Activated T-helper 2 cell treated with anti-CD3 and anti-CD28 coated beads, Interferon-gamma antibody, Interleukin-2, Interleukin-4, amounts not matched to agents 10 μg/mL and 5 μg/mL and 100 μg/mL, durations not matched to agents 14 hours and 24 hours and 36 hours (primary cell): ENCODE measurements at places on chromosomes 16 and 17.

DNA sequence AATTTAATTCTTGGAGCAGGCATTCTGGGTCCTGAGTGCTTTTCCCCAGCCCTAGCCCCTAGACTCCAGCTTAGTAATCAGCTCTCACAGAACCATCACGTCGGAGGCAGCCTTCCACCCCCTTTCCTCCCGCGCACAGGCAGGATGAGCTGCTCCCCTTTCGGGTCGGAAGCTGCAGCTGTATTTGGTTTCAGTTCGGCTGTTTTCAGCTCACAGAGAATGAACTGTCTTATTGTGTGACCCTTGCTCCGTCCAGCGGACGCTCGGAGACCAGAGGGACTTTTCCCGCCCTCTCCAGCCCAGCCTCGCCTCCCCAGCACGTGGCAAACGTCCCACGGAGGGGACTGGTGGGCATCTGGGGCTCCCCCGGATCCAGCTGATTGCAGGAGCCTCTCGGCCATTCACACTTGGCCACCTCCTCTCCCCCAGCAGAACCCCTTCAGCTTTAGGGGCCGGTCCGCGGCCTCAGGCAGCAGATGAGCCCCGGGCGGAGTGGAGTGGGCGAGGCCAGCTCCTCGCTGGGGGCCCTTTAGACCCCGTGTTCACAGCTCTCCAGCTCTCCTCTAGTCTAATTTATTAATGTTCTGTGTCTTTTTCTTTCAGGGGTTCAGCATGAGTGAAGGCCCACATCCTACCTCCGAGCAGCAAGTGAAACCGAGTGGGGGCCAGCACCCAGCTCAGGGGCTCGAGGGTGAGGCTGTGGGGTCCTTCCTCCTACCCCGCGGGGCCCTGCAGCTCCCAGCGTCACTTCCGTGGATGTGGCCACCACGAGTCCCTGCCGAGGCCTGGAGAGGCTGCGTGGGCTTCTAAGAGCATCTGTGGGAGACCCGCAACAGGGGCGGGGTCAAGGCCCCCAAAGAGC is 863 bp upstream of the UTS2R start:
- no peak for DNase-seq

DNA sequence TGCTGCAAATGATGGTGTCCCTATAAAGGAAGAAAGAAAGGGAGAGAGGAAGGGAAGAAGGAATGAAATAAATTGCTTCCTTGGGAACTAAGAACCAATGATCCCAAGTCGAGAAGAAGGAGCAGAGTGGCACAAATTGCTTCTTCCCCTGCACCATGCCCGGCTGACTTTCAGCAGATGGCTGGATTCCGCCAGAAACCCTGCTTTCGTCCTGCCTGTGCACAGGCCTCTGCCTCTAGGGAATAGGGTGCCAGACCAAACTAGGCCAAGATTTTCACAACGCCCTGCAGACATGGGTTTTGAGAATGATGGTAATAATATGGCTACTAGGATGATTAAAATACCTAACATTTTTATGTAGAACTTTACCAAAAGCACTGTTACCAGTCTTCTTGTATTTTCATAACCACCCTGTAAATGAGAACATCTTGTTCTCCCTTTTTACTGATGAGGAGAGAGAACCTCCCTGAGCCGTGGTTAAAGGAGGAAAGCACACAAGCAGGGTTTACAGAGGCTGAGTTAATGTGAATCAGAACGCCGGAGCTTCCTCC is 122.1 kb upstream of the HSBP1 start:
- no peak for DNase-seq

GRCh38 chr16:85910854-85911247 is 11.9 kb downstream of the IRF8 start:
- no peak for DNase-seq

DNA sequence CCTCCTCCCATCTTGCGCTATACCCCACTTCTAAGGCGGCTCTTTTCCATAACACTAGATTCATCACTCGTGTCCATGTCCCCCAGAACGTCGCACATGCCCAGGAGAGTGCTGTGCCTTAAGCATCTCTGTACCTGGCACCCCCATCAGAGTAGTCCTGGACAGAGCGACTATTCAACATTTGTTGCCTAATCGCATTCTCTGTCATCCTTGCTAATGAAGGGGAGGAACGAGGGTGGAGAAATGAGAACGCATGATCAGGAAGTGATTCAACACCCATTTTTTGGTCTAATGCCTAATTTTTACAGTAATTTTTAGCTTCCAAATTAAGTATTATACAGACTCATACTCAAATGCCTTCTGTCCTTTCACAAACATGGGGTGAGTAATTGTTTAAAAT is 53.2 kb downstream of the SLC39A11 start:
- DNase-seq = no peak

GRCh38 chr17:69361156-69361555 is 34.2 kb upstream of the ABCA5 start:
- no peak for DNase-seq

DNA sequence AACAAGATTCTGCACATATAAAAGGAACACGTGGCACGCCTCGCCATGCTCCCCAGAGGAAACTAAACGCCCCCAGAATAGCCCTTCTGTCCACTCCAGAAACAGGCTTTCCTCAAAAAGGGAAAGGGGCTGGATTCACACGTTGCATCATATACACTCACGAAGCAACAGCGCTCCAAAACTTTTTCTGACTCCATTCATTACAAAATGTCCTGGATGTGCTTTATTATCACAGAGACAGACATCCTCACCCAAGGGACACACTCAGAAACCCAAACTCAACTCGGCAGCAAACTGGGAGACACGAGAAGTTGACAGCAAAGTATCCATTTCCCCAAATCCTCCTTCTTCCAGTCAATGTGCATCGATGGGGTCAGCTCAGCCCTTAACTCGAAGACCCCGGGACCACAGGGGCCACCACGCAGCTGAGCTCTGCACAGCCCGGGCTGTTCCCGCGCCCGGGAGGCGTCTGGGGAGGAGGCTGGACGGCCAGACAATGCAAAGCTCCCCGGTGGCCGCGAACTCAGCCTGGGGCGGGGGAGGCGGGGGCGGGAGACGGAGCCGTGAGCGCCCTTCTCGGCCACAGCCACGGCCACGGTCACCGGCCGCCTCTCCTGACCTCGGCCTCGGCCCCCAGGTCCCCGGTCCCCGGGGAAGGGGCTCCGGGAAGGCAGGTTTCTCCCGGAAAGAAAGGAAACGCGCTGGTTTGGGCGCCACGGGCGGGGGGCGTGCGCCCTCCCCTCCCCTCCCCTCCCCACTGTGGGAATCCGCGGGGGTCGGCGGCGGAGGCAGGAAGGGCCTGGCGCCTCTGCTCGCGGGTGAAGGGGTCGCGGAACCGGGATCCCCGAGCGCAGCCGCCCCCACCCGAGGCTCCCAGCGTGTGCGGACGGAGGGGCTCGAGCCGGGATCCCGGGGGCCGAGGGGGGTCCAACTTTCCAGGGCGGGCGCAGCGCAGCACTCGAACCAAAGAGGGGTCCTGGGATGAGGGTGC is 1.2 kb downstream of the NXN start:
- DNase-seq = no peak

- DNase-seq = no peak
These were observed 33.5 kb downstream of the CA10 start for GRCh38 chr17:52124993-52125392.

- peak; percentile 45 for DNase-seq
These were observed 491 bp downstream of the SLC25A19 start for GRCh38 chr17:75288770-75289114.

DNA sequence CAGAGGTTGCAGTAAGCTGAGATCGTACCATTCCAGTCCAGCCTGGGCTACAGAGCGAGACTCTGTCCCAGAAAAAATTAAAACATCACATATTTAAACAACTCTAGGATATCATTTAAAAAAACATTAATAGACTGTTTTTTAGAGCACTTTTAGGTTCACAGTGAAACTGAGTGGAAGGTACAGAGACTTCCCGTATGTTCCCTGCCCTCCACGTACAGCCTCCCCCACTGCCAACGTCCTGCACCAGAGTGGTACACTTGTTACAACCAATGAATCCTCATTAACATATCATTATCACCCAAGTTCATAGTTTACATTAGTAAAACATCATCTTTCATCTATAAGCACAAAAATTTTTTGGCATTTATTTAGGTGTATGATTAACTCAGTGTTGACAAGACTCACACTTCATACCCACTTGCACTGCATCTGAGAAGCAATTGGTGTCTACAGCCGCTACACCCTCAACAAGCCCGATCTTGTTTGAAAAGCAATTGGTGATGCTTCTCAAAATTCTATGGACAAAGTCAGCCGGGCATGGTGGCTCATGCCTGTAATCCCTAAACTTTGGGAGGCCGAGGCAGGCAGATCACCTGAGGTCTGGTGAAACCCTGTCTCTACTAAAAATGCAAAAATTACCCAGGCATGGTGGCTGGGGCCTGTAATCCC is 39.9 kb upstream of the STH start:
- DNase-seq = no peak

GRCh38 chr17:49370971-49371834 is 9.2 kb upstream of the ZNF652 start:
- no peak for DNase-seq

DNA sequence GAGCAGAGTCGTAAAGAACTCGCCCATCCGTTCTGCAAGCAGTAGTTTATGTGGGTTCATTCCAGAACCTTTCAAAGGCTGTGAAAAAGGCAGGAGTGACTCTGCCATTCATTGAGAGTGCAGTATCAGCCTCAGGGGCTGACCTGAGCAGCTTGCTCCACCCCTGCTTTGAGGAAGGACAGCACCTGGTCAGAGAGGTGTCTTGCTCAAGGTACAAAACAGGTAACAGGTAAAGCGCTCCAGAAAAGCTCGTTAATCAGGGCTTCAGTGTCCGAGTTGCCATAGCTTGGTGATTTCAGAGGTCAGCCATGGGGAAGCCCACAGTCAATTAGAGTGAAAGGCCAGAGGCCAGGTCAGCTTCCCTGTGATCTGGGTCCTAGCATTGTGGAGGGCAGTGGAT is 251.1 kb downstream of the ABCC12 start:
- DNase-seq = no peak

DNA sequence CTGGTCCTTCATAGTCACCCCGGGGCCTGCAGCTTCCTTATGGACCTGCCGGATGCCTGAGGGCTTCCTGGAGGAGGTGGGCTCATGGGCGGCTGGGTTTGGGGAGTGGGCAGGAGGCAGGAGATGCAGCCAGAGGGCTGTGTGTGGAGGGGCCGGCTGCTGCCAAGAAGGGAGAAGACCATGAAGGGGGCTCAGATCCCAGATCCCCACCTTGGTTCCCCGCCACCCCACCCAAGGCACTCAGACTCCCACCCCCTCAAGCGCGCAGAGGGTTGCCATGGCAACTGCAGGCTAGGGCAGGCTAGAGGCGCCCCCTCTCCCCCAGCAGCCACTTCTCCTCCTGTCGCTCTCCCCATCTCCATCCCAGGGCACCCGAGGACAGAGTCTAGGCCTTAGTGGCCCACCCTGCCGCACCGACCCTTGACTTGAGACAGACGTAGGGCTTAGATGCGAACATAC is 104.5 kb downstream of the CRLF3 start:
- DNase-seq = peak; percentile 4

- no peak for DNase-seq
These were observed 169.0 kb downstream of the ENGASE start for GRCh38 chr17:79243603-79243990.

DNA sequence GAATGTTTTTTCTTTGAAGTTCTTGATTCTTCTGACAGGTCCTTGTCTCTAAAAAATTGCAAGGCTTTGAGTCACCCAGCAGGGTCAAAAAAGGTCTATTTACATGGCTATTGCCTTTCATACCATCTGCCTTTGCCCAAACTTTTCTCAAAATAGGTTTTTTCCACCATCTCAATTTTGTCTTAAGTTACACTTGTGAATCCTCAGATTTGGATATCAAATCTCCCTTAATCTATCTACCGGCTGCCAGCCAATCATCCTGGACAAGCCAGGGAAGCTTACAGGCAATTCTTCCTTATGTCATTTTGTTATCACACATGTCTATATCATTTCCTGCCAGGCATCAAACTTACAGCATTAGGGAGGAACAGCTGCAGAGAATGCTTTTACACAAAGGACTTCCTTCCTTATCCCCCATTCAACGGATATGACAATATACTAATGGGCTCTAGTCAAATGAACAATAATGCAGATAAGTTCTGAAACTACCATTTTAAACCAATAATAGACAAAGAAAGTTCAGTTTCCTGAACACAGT is 104.1 kb upstream of the CORO6 start:
- no peak for DNase-seq

DNA sequence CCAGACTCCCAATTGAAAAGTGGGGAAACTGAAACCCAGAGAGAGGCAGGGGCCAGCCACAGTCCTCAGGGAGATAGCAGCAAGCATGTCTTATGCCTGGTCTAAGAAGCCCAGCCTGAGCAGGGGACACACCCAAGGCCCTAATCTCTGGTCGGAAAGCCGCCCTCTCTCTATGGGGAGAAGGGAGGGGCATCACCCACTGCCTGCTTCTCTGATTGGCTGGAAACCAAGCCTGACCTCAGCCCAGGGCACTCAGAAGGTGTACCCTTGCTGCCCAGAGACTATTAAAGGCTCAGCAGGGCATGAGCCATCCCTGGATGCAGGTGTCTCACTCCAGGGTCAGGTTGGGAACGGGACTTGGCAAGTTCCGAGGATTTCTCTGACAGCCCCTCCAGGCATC is 5.7 kb upstream of the KRT13 start:
- DNase-seq = no peak

DNA sequence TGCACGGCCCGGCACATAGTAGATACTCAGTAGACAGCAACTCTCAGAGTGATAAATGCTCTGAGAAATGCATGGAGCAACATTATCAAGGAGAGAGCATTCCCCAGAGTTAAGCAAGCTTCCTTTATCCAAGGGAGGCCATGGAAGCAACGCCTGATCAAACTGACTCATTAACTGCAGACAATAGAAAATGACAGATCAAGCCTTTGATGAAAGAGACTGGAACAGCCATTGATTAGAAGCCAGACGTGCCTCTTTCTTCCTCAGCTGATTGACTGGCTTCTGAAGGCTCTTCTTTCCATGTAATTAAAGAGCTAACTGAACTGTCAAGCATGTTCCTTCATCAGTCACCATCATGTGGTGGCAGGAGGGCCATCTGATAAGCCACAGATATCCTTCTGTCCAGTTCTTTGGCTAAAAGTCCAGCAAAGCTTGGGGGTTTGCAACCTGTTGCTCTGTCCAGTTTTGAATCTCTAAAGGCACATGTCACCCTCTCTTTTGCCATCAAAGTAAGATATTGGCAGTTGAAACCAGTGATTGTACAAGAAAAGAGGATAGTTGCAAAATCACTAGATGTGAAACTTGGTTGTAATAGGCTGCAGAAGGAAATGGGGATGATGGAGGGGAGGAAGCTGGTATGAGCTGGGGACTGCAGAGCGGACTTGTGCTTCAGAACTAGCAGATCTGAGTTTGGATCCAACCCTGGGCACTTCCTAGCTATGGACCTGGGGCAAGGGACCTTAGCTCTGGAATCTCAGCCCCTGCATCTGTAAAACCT is 188.0 kb downstream of the HAPSTR1 start:
- DNase-seq = no peak

GRCh38 chr16:2785101-2785991 is 2.0 kb downstream of the PRSS33 start:
- no peak for DNase-seq

DNA sequence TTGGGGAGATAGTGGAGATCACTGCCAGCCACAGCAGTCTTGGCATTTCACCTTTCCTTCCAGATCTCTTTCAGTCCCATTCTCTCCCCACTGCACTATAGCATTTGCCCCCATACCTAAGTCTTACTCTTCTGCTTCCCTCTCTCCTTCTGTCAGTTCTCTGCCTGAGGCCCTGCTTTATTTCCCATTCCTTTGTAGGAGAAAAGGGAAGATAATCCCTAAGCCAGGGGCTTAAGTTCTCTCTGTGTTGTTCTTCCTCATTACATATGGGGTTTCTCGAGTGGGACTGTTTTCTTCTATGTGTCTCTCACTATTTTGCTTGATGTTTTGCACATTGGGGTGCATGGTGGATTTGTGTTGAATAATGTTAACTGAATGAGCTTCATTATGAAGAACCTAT is 6.4 kb downstream of the KDM6B start:
- no peak for DNase-seq

- DNase-seq = no peak
These were observed 2.5 kb downstream of the TBX21 start for GRCh38 chr17:47735536-47736011.
